Neural progenitor cell (in vitro differentiated cells): ENCODE measurements at places on chromosomes 4 and X. TPM values are rescaled to one million over a fixed set of nuclear protein-coding genes. Genes with fewer than 3 reads are reported as not detected.

- peak; percentile 82 for DNase-seq
Measured at GRCh38 chr4:83010522-83011318, at the start of gene LIN54. LIN54 (minus strand) TSS chr4:83010823; CDS start chr4:82984844, 25,979 bp downstream.

DNA sequence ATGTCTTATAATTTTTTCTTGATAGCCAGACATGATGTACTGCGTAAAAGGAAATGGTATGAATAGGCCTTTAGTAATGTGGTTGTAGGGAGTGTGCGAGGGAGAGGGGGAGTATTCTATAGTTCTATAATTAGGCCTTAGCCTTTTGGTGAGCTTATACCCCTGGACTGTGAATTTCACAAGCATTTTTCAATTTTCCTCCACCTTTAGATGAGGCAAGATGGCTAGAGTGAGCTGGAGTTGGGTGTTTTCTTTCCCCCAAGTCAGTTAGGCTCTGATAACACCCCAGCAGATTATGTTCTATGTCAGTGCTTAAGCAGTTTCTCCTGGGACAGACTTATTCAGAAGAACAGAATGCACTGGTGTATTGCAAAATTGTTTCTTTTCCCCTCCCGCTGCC lies 210.2 kb upstream of the NPY2R start:
- DNase-seq = no peak

DNA sequence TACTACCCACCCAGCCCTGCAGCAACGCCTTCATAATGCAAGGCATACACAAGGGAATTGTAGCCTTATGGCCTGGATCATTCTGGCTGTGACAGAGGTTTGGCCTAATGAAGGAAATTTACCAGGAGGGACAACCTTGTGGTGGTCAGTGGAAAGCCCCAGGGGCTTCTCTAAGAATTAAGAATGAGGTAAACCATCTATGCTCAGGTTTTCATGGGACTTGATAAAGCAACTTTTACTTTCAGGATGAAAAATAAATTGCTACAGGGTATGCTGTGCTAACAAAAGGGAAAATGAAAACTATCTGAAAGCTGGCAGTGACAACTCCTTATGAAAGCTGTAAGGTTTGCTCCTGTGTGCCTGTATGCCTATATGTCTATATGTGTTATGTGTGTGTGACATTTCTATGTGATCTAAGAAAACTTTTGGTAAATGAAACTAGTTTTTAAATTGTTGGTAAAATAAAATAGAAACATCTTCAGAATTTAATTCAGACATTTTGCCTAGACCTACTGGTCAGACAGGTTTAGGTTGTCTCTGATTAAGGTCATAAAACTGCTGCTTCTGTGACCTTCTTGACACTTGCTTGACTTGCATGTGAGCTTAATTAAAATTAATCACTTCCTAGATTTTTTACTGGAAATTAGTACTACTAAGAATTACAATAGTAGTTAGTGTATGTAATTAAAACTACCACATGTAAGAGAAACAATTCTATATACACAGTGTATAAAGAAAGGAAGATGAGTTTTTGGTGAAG lies 19.9 kb upstream of the TXK start:
- DNase-seq = no peak

DNA sequence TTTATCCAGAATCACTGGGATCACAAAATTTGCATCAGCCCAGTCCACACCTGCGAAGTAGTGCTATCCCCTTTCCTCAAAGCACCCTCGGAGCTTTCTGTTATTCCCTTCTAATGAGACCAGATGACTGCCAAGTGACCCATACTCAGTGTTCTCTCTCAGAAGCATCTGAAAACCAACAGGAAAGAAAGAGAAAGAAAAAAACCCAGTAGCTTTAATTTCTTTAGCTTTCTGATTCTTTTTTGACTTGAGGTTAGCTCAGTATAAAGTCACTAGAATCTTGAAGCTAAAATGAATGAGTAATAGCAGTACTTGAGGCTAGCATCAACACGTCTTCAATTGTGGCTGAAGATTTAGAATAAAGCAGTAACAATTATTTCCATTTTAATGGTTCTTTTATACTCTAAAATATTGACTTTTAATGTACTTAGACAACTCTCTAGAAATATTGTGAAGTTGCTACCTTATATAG lies 124.4 kb downstream of the ANK2 start:
- DNase-seq = peak; percentile 8

DNA sequence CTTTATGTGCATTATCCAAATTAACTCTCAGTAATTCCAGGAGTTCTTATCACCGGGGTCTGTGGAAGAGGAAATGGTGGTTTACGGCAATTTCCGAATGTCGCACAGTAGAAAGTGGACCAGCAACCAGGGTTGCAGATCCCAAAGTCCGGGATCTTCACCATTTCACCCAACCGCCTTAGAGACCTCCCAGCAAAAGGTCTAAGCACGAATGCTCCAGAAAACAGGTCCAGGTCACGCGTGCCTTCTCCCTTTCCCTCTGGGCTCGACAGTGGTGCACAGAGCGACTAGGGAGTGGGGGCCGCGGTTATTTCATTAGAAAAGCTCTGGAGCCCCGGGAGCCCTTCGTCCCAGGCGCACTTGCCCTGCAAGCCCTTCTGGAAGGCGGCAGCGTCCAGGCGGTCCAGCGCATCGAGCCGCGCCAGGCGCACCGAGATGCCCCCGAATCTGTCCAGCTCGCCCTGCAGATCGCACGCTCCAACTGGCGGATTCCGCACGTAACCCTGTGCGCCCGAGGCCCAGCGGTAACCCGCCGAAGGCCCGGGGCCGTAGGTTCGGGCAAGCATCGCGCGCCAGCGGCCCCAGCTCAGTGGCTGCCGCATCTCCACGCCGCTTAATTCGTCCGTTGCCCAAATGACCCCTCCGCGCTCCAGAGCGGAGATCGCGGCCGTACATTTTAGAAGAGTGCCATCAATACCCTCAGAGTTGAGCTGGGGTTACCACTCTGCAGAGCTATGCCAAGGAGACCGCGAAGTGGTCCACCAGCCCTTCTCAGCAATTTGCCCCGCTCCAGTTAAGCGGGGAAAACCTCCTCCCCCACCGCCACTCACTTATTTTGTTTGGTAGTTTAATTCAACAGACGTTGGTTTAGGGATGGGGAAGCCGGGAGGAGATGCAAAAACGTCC lies at the start of gene NUDT6:
NUDT6 (minus strand) TSS at position 627 of the 906 bp plus-strand sequence; CDS start at position 602, 25 bp downstream.
- DNase-seq = peak; percentile 88

NUDT10 gene
- total RNA-seq = 23.9 and 31.3 TPM in 2 replicates

MGARP gene
- 2.5 and 5.1 TPM in 2 replicates for total RNA-seq

LNX1 gene
- total RNA-seq = 0.34 and 0.43 TPM in 2 replicates

PPEF1 gene
- total RNA-seq = 0.26 and 0.34 TPM in 2 replicates
